Body of pancreas (tissue), 4 donors: ENCODE measurements at places on chromosomes 3 and 15. TPM values are rescaled to one million over a fixed set of nuclear protein-coding genes. Genes with fewer than 3 reads are reported as not detected.

DNA sequence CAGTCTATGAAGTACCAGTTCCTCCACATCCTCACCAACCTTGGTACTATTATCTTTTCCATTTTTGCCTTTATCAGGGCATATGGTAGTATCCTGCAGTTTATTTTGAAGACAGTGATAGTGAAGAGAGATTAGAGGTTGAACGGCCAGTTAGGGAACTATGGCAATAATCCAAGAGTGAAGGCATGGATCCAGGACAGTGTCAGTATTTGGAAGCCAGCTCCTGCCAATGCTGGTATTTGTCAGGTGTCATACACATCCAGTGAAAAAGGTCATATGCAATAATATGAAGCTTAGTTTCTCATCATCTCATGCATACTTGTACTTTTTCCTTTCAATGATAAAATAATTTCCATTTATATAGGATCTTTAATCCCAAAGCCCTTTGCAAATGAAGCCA, 56.8 kb upstream of the KCNMB2 start:
- no peak for DNase-seq
- no peak overlapping the region for H3K4me3 ChIP-seq
- H3K36me3 ChIP-seq, result no peaks in the 10 kb centered on the region
- peaks cover 9% of the 10 kb centered on the region for H3K4me1 ChIP-seq
- no peaks in the 10 kb centered on the region for H3K27me3 ChIP-seq

- H3K4me1 ChIP-seq, result no peaks in the 10 kb centered on the region
- no peak overlapping the region for H3K4me3 ChIP-seq
- DNase-seq, result no peak
- H3K27me3 ChIP-seq, result no peaks in the 10 kb centered on the region
- no peaks in the 10 kb centered on the region for H3K36me3 ChIP-seq
These were observed 533.5 kb downstream of the NAALADL2 start for GRCh38 chr3:175392653-175393052.

DNA sequence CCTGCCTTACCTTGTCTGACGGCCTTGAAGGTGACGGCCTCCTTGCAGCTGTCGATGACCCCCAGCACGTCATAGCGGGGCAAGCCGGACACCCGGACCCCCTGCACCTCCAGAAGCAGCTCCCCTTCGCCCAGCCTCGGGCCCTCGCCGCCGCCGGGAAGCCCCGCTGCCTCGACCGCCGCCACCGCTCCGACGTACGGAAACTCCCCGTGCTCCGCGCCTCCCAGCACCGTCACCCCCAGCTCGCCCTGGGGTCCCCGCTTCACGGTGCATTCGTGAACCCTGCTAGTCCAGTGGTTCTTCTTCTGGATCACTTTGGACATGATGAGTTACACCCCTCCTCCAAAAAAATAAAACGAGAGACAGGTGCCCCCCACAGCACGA, 740 bp downstream of the MAGI1 start:
- no peaks in the 10 kb centered on the region for H3K27me3 ChIP-seq
- H3K4me3 ChIP-seq, result peak overlapping the region; percentile 68
- peak overlapping the region; percentile 97 for H3K27ac ChIP-seq
- DNase-seq, result peak; percentile 41

DNA sequence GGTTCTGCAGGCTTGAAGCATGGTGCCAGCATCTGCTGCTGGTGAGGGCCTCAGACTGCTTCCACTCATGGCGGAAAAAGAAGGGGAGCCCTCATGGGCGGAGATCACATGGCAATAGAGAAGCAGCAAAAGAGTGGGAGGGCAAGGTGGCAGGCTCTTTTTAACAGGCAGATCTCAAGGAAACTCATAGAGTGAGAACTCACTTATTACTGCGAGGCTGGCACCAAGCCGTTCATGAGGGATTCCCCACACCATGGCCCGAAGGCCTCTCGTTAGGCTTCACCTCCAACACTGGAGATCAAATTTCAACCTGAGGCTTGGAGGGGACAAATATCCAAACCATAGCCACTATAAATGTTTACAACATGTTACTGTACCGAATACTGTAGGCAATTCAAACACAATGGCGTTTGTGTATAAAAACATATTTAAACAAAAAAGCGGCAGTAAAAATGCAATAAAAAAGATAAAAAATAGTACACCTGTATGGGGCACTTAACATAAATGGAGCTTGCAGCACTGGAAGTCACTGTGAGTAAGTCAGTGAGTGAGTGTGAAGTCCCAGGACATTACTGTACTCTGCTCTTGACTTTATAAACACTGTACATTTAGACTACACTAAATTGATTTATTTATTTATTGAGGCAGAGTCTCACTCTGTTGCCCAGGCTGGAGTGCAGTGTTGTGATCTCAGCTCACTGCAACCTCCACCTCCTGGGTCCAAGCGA, 18.8 kb upstream of the MOBP start:
- H3K27ac ChIP-seq, result no peak overlapping the region
- H3K4me3 ChIP-seq, result no peak overlapping the region
- H3K4me1 ChIP-seq, result peaks cover 8% of the 10 kb centered on the region
- DNase-seq, result no peak
- H3K27me3 ChIP-seq, result no peaks in the 10 kb centered on the region

DNA sequence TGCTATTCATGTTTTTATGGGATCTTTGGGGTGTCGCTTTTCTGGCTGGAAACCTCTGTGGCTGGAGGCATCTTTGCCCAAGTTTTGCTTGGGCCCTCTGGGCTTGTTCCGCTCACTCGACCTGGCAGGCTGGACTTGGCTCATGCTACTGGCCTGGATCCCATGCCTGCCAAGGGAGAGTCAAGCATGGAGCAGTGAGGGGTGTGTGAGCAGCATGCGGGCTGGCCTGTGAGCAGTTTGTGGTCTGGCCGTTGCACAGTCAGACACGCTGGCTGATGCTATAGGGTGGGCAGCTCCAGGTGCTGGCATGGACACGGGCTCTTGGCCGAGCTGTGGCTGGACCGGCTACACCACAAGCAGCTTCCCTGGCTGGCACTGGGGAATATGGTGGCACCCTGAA, 491.1 kb downstream of the AGBL1 start:
- no peaks in the 10 kb centered on the region for H3K4me1 ChIP-seq
- no peak overlapping the region for H3K27ac ChIP-seq
- no peaks in the 10 kb centered on the region for H3K36me3 ChIP-seq
- no peak overlapping the region for H3K4me3 ChIP-seq

The ACP3 gene
- total RNA-seq, result 1.6 TPM

- DNase-seq, result no peak
- H3K4me1 ChIP-seq, result no peaks in the 10 kb centered on the region
- H3K4me3 ChIP-seq, result no peak overlapping the region
- H3K27me3 ChIP-seq, result no peaks in the 10 kb centered on the region
- no peaks in the 10 kb centered on the region for H3K36me3 ChIP-seq
These were observed 202.6 kb upstream of the MCTP2 start for GRCh38 chr15:94028809-94029208.

DNA sequence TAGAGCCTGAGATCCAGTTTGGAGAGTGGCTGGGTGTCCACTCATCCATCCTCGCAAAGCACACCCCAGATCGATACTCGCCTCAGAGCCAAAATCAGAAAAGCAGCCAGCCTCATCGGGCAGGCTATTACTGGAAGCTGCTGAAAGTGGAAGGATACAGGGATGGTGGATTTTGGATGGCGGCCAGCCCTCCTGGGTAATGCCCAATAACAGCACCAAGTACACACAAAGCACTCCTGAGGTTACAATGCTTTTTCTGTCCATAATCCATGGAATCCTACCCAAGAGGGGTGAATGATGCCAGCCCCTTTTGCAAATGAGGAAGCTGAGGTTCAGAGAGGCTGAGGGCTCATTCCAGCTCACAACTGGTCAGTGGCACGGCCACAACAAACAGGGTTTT, 93.1 kb upstream of the SLC6A11 start:
- H3K36me3 ChIP-seq, result no peaks in the 10 kb centered on the region
- no peak overlapping the region for H3K27ac ChIP-seq
- no peak overlapping the region for H3K4me3 ChIP-seq
- no peaks in the 10 kb centered on the region for H3K4me1 ChIP-seq
- H3K27me3 ChIP-seq, result no peaks in the 10 kb centered on the region

The SI gene
- not detected for total RNA-seq

DNA sequence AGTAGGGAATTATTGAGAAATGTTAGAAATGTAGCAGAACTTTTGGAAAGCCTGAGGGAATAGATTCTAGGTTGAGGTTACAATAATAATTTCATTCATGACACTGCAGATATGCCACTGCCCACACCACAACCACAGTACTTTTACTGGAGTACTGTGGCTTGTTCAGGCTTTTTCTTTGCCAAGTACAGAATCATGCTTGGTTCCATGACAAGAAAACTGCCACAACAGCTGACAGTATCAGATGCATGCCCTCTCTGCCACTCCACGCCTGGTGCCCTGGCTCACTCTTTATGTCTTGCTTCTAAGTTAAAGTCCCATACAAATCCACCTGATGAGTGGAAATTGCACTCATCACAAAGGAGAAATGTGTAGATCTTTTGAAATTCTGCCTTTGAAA, 398.6 kb downstream of the ZIC1 start:
- no peak for DNase-seq
- no peaks in the 10 kb centered on the region for H3K36me3 ChIP-seq
- H3K27me3 ChIP-seq, result no peaks in the 10 kb centered on the region
- H3K4me1 ChIP-seq, result no peaks in the 10 kb centered on the region

The C3orf85 gene
- total RNA-seq, result not detected

The ZDHHC19 gene
- total RNA-seq, result not detected

GRCh38 chr3:38097446-38098375, 39.2 kb downstream of the ACAA1 start:
- H3K4me1 ChIP-seq, result no peaks in the 10 kb centered on the region
- no peaks in the 10 kb centered on the region for H3K36me3 ChIP-seq
- H3K27me3 ChIP-seq, result no peaks in the 10 kb centered on the region
- no peak overlapping the region for H3K27ac ChIP-seq
- no peak for DNase-seq

- H3K27ac ChIP-seq, result no peak overlapping the region
- no peaks in the 10 kb centered on the region for H3K36me3 ChIP-seq
- H3K27me3 ChIP-seq, result no peaks in the 10 kb centered on the region
- H3K4me3 ChIP-seq, result no peak overlapping the region
- H3K4me1 ChIP-seq, result no peaks in the 10 kb centered on the region
- no peak for DNase-seq
These were observed 366.0 kb downstream of the AGBL1 start for GRCh38 chr15:86445579-86446252.

DNA sequence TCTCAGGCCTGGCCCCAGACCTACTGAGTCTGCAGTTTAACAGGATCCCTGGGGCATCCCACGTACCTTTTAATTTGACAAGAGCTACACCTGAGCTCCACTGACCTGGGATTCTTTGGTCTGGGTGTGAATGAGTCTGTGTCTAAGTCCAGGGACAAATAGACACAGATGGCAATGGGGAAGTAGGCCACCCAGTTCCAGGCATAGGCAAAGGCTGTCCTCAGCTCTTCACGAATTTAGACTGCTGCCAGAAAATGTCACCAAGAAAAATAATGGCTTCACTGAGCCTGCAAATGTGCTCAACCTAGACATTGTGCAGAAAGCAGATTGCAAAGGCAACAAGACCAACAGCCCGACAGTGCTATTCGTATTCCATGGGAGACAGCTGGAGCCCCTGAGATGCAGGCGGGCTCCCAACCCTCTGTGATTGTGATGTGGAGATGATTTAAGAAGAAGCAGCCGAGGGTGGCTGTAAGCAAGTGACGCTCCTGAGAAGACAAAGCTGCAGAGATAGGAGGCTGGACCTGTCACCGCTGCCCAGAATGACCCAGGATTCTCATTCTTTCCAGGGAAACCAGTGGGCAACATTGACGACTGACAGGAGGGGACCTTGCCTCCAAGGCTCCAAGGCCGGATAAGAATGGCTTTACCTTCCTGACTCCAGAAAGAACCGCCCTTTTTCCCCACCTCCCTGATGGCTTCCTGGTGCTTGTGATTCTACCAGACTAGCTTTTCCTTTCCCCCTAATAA, 39.8 kb upstream of the IREB2 start:
- H3K27ac ChIP-seq, result no peak overlapping the region
- no peak for DNase-seq
- peaks cover 7% of the 10 kb centered on the region for H3K4me1 ChIP-seq
- H3K36me3 ChIP-seq, result no peaks in the 10 kb centered on the region
- H3K27me3 ChIP-seq, result no peaks in the 10 kb centered on the region

- no peak overlapping the region for H3K4me3 ChIP-seq
- no peak overlapping the region for H3K27ac ChIP-seq
- no peaks in the 10 kb centered on the region for H3K36me3 ChIP-seq
- DNase-seq, result no peak
- peaks cover 25% of the 10 kb centered on the region for H3K4me1 ChIP-seq
These were observed 10.0 kb downstream of the RHOA start for GRCh38 chr3:49401766-49402165.

The BUB1B gene
- total RNA-seq, result not detected

- H3K27me3 ChIP-seq, result no peaks in the 10 kb centered on the region
- H3K36me3 ChIP-seq, result no peaks in the 10 kb centered on the region
These were observed 211.1 kb downstream of the SLC9A9 start for GRCh38 chr3:143637133-143637532.

The EPHA6 gene
- 0.52 TPM for total RNA-seq

GRCh38 chr3:127261925-127262324, 25.9 kb downstream of the PRR20G start:
- no peaks in the 10 kb centered on the region for H3K4me1 ChIP-seq
- no peaks in the 10 kb centered on the region for H3K36me3 ChIP-seq
